Nucleus accumbens (tissue), 56 donors: ENCODE measurements at places on chromosomes 1 and 21.
A peak's percentile ranks its signal among the peaks of the same experiment; 100 is the strongest.

DNA sequence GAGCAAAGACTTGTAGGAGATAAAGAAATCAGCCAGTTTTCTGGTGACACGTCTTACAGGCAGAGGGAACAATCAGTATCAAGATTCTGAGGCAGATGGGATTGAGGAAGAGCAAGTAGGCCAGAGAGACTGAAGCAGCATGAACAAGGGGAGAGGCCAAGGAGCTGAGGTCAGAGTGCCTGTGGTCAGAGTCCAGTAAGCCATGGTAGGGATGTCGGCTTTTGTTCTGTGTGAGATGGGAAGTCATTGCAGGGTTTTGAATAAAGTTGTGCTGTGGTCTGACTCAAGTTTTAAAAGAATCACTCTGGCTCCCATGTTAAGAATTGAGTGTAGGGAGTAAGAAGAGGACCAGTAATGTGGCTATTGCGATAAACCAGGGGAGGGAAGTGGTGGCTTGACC, 85.9 kb upstream of the IVNS1ABP start:
- no peak for DNase-seq

DNA sequence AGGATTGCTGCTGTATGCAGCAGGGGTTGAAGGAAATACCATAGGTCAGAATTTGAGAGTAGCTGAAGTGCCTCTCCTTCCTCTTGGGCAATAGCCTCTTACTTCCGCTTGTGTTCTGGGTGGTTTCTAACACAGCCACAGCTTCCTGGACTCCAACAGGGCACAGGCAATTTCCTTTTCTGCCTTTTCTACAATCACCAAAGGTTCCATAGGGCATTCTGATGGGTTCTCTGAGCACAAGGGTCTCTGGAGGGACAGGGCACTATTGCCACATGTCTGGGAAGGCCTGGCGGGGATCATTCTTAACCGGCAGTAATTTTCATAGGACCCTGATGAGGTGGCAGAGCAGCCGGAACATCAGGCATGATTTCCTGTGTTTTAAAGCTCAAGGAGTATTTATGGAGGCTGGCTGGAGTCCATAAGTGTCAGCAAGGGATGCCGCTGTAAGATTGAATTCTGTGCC, 5.5 kb upstream of the AGTRAP start:
- DNase-seq, result no peak

DNA sequence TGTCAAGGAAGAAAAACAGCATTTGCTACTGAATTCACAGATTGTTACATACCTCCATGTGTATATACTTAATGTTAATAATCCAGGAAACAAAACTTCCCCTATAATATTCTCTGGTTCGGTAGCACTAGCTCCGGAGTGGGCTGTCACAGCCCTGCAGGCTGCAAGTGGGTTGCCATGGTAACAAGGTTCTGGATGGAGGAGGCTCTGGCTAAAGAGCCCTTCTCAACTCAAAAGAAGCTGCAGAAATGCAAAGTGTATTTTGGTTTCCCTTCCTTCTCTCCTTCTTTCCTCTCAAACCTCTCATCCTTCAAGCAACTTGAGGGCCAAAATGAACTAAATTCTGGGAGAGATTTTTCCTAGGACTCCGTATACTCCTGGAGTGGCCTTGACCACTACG, 45.2 kb downstream of the ASTN1 start:
- no peak for DNase-seq

DNA sequence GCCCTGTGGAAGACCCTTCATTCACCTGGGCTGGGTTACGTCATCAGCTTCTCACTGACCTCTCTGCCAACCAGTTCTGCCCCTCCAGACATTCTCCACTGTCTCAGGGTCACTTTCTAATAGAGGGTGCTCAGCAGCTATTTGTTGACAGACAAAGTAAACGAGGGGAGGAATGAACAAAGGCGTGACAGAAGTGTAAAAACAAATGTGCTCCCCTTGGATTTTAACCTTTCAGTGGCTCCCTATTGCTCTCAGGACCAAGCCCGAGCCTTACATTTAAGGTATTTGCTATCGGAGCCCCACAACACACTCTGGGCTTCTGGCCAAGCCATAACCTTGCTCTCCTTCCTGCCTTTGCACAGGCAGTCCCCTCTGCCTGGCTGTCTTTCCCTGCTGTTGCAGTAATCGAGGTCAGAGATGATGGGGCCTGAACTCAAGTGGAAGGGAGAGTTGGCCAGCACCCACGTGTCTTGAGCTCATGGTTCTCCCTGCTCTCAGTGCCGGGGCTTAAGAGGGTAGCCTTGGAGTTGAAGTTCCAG, 9.3 kb upstream of the MARCKSL1 start:
- DNase-seq, result no peak

GRCh38 chr1:1764876-1765470, 13.3 kb downstream of the NADK start:
- DNase-seq, result no peak

- DNase-seq, result no peak
Observed at GRCh38 chr21:33940881-33941245, 25.3 kb upstream of the ATP5PO start.

- DNase-seq, result no peak
Observed at GRCh38 chr21:21897275-21897883, 899.2 kb downstream of the NCAM2 start.

DNA sequence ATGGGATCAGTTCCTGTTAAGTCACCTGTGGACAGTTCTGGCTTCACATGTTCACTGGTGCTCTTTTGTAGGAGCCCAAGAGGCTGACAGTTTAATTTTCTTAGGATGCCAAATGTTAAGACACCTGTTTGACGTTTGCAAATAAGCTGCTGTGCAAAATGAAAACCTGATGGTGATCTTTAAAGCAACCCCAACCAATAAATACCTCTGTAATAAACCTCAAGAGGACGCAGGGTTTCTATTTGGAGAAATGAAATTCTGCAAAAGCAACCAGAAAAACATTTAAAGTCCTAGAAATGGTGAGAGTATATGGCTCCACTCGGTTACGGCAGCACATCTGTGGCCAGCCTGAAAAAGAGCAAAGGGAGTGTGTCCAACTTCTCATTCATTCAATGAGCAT, 5.7 kb upstream of the RHEX start:
- no peak for DNase-seq

- peak; percentile 39 for DNase-seq
Observed at GRCh38 chr21:38910390-38911067, 104.8 kb downstream of the ETS2 start.

- no peak for DNase-seq
Observed at GRCh38 chr1:76138217-76138616, 63.7 kb downstream of the ST6GALNAC3 start.

DNA sequence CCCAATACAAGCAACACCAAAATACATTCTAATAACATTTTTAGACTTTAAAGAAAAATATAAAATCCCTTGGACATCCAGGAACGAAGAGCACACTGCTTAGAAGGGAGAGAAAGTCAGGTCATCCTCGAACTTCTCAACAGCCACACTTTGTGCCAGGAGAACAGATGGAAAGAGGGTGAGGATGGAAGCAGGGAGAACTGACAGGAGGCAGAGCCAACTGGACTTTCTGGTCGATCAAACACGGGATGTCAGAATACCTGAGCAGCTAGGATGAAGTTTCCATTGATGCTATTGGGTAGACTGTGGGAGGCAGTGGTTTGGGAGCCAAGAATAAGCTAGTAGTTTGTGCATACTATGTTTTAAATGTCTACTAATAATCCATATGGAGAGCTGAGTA, 111.4 kb downstream of the TOMM20 start:
- DNase-seq, result no peak

- DNase-seq, result no peak
Observed at GRCh38 chr1:3066250-3066711, 2.7 kb upstream of the PRDM16 start.

GRCh38 chr1:63966016-63966415, 192.2 kb downstream of the ROR1 start:
- DNase-seq, result no peak

DNA sequence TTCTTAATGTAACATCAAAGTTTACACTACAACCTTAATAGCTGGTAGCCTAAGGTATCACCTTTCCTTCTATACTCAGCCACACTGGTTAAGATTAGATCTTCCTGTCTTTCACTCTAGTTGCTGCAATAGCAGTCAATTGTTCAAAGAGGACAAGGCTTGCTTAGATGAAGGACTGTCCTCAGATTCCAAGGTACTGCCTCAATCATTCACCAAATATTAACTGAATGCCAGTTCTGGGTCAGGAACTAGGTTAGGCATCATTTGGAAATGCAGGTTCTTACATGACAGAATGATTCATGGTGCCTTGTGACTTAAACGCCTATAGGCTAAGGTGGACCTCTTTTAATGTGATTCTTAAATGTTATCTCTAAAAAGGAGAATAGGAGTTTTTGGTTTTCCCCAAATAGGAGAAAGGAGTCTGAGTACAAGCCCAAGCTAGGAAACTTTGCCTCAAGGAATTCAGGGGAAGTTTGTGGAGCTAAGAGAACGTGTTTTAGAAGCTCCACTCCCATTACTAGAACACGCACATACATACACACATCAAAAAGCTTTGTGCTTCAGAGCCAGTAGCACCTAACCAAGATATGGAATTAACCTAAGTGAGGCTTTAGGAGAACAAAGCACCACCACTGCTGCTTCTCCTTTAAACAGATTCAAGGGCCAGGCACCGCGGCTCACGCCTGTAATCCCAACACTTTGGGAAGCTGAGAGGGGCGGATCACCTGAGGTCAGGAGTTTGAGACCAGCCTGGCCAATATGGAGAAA, 8.5 kb upstream of the WDR47 start:
- no peak for DNase-seq

DNA sequence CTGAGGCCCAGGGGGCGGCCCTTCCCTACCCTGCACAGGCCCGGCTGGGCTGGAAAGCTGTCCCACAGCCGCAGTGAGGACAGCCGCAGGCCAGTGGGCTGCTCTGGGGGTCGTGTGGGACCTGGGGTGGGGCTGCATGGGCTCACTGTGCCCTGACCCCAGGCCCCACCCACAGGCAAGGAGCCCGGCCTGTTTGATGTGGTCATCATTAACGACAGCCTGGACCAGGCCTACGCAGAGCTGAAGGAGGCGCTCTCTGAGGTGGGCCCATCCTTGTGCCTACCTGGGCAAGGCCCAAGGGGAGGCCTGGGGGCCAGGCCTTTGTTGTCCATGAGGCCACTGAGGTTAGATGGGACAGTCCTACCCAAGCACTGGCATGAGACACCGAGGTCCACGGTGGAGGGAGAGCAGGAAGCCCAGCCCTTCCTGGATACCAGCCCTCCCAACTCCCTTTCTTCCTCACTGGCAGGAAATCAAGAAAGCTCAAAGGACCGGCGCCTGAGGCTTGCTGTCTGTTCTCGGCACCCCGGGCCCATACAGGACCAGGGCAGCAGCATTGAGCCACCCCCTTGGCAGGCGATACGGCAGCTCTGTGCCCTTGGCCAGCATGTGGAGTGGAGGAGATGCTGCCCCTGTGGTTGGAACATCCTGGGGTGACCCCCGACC, 1.4 kb upstream of the GJC2 start:
- no peak for DNase-seq

DNA sequence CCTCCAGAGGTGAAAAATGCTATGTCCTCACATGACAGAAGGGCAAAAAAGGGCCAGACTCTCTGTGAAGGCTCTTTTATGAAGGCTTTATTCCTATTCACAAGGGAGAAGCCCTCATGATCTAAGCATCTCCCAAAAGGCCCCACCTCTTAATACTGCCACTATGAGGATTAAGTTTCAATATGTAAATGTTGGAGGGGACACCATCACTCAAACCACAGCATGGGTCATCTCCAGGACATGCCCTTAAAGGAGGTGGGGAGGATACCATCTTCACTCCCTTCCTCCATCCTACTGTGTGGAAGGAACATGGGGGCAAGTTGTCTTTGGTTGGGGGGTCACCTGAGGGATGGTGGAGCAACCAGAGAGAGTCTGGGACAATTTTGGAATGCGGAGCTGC, 170.1 kb downstream of the TRIM33 start:
- no peak for DNase-seq

GRCh38 chr1:204887846-204888245, 17.2 kb downstream of the NFASC start:
- DNase-seq, result no peak

DNA sequence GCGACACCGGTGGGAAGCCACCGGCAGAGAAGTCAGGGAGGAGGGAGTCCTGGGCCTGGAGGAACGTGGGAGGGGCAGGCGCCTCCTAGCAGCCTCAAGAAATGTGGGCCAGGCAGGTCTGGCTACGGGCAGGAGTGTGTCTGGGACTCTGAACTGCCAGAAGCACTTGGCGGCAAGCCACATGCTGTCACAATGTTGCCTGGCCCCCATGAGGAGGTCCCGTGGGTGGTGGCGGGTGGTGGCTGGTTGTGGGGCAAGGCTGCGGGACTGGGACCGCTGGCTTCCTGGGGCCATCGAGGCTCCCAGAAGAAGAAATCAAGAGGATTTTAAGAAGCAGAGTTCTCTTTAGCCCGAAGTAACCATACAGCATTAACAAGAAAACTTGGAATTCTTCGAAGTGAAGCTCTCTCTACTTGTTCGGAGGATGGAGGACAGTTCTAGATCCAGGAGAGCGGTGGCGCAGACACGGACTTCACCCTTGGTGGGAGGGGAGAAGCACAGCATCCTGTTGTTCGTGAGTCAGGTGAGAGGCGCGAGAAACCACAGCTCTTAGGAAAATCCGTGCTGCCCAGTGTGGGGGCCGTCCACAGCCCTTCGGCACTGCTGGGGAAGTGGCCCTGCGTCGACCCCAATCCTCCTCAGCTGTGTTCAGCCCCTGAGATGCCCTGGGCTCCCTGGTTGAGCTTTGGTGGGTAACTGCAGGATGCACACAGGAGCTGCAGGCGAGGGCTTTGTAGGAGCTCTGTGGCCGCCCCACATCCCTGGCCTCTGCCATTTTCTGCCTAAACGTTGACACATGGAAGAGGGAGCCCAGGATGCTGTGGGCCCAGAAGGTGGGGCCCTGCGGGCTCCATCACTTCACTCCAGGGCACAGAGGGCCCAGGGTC, 12.4 kb downstream of the SKI start:
- peak; percentile 43 for DNase-seq

DNA sequence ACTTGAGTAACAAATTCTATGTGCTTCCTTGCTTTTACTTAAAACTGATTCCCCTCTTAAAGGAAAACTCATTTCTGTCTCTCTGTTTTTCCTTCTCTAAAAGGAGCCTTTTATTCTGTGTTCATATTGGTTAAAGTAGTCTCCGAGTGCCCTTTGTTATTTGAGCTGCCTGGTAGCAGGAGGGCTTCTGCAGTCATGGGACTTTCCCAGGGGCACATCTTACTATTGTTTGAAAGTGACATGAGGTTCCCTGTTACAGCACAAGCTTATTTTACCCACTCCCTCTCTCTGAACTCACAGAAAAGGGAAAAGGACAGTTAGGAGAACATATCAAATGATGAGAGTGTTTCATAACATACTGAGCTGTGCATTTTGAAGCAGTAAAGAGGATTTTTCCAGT, 58.1 kb upstream of the ANGPTL1 start:
- no peak for DNase-seq
